ENCODE measurements at places on chromosomes 4 and X.

- ATAC-seq, result no peak
These were observed 81.0 kb upstream of the TCEAL2 start for GRCh38 chrX:102044496-102044895.

DNA sequence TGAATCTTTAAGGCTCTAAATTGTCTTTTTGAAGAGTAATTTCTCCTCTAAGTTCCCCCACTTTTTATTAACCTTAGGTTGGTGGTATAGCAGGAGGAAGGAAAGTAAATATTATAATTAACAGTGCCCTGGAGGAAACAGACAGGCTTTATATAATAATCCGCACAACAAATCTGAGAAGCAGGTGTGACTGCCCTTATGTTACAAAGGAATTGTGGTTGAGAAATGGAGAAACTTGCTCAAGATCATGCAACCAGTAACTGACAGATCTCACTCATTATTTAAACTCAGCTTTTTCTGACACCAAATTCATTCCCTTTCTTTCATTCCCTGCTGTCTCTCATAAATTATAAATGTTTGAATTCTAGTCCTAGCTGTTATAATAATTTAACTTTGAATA, 282.0 kb downstream of the PPP3CA start:
- no peak for ATAC-seq

GRCh38 chrX:5057786-5058185, 1170.9 kb downstream of the NLGN4X start:
- no peak for ATAC-seq

GRCh38 chrX:136954930-136955329, 74.4 kb upstream of the RBMX start:
- ATAC-seq, result no peak

GRCh38 chr4:188254211-188254610, 115.0 kb downstream of the TRIML1 start:
- no peak for ATAC-seq

DNA sequence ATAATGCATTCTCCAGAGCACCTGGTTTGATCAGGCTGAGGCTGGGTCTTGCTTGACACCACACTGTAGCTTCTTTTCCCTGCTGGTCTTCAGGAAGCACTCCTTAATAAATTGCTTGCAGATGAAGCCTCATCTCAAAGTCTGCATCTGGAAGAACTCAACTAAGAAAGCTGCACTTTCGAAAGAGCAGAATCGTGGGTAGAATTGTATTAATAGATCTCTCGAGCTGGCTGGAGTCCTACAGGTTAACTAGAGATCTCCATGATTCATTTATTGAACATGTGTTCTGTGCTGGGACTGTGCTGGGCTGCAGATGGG, 152.7 kb downstream of the STK32B start:
- ATAC-seq, result no peak

DNA sequence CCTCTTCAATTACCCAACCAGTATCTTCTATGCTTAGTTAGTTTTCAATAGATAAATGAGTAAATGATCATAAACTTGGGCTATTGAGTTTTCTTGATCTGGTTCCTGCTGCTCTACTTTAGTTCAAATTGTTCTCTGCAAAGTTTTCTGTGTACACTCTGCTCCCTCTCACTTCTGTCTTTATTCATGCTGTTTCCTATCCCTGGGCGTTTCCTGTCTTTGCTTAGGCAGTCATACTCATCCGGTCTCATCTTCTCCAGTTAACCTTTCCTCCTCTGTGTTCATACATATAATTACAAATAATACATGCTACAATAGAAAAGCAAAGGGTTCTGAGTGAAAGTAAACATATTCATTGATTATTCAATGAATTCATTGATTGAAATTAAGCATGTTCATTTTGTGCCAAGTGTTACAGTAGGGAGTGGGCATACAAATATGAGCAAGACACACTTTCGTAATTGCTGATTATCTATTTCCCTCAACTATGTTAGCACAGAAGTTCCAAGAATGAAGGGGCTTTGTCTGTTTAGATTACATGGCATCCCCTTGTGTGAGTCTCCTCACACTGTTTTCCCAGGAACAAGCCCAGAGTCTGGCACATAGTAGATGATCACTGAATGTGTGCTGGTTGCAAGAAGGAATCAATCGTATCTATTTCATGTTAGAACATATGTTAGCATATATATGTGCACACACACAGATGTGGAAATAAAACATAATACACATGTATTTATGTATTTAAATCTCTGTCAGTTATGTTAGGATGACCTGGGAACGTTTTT, 1.1 kb downstream of the RAB39B start:
- ATAC-seq, result no peak

GRCh38 chr4:145493166-145493565, 11.5 kb downstream of the SMAD1 start:
- no peak for ATAC-seq

DNA sequence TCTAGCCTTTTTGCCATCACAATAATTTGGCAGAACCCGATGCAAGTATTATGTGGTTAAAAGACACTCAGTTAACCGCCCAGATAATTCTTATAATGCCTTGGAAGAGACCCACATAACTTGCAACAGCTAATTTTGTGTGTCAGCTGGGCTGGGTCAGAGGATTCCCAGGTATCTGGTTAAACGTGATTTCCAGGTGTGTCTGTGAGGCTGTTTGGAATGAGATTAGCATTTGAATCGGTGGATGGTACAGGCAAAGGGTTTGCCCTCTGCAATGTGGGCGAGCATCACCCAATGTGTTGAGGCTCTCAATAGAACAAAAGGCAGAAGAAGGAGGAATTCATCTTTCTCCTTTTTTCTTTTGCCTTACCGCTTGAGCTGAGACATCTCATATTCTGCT, 314.2 kb upstream of the PUDP start:
- no peak for ATAC-seq

- ATAC-seq, result no peak
These were observed 19.6 kb upstream of the SASH3 start for GRCh38 chrX:129760155-129760554.

DNA sequence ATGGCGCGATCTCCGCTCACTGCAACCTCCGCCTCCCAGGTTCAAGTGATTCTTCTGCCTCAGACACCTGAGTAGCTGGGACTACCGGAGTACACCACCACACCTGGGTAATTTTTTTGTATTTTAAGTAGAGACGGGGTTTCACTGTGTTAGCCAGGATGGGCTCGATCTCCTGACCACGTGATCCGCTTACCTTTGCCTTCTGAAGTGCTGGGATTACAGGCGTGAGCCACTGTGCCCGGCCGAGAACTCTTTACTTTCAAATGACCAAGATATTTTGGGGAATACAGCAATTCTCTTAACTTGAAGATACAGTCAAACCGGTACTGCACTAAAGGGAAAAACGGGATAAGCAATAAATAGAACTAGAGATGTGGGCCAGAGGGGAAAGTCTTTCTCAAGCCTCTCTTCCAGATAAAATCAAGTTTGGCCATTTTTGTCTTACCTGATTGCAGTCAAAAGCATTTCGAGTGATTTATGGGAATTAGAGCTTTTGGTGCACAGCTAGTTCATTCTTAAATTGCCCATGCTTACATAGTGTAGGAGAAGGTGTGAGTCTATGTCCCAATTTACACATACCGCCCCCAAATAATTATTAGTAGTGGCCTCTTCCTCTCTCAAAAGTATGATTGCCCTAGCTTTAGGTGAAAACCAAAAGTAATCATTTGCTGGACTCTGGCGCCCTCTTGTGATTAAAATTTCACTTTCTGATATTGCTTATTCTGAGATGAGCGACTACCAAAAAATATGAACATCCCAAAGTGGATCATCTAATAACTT, 53.2 kb upstream of the ABCG2 start:
- peak; percentile 58 for ATAC-seq

- ATAC-seq, result no peak
These were observed 20.2 kb downstream of the NHS start for GRCh38 chrX:17395154-17395553.

- ATAC-seq, result no peak
These were observed 35.5 kb downstream of the NOP14 start for GRCh38 chr4:2927696-2928075.

DNA sequence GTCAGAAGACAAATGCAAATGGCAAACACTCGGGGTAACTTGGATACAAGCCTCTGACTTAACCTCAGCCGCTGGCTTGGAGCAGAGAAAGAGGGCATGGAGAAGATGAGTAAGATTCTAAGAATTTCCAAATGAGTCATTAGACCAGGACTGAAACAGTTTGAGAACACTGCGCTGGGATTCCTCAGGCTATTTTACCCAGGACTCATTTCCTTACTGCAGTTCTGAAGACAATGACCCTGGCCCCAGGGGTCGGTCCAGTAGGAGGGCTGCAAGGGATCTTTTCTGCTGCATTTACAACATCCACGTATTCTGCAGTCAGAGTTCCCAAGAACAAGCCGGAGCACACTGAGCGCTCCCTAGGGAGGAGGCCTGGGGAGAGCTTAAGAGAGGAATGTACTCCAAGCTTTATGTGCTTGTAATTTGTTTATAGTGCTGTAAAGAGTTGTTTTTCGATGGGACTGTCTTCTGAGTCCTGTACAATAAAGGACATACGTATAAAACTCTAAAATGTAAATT, 27.3 kb upstream of the SORBS2 start:
- no peak for ATAC-seq

DNA sequence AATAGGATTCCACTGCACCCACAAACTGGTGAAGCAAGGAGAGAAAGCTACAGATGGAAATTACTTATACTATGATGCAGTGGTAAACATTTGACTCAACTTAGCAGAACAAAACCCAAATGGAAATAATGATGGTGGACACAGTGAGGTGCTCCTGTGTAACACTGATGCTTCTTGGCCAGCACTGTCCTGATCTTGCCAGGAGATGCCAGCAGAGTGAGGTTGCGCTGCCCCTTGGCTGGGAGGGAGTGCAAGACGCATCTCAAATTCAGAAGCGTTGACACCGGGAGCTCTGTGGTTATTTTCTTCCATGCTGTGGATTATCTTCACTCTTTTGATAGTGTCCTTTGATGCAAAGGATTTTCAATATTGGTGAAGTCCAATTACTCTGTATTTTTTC, 22.0 kb upstream of the ARSH start:
- ATAC-seq, result no peak

DNA sequence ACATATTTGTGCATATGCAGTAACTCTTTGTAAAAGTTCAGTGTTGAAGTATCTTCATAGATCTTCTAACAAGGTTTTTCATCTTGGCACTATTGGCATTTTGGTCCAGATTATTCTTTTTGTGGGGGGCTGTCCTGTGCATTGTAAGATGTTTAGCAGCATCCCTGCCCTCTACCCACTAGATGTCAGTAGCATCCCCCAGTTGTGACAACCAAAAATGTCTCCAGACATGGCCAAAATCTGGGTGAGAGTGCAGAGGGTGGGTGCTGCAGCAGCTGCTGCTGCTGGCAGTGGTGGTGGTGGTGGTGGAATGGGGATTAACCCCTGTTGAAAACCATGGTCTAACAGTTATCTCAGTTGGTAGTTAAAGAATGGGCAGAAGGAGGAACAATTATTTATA, 370.0 kb downstream of the GPAT3 start:
- no peak for ATAC-seq

- ATAC-seq, result no peak
These were observed 3.8 kb upstream of the ZIC3 start for GRCh38 chrX:137562096-137562495.

DNA sequence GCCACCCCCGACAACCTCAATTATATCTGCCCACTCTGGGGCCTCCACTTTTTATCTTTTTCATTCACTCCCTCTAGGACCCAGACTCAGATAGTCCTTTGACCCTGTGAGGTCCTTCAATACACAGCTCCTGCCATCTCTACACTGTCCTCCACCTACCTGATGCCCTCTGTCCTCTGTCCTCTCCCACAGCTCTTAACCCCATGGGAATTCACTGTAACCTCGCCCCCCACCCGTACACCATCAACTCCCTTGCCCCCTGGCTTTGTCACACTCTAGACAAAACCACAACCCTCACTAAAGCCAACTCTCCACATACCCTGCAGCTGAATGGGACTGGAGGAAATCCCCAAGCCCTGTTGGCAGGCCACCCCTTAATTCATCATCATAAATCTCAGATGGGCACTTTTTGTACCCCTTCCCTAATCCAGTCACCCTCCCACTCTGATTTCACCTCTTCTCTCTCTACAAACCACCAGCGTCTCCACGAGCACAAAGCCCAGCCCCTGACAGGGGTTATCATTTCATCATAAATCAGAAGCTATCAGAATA, 52.3 kb upstream of the ENPP6 start:
- ATAC-seq, result no peak

GRCh38 chrX:25068340-25068739, 52.6 kb upstream of the ARX start:
- no peak for ATAC-seq

- ATAC-seq, result no peak
These were observed 108.3 kb downstream of the TBC1D19 start for GRCh38 chr4:26692014-26692726.

DNA sequence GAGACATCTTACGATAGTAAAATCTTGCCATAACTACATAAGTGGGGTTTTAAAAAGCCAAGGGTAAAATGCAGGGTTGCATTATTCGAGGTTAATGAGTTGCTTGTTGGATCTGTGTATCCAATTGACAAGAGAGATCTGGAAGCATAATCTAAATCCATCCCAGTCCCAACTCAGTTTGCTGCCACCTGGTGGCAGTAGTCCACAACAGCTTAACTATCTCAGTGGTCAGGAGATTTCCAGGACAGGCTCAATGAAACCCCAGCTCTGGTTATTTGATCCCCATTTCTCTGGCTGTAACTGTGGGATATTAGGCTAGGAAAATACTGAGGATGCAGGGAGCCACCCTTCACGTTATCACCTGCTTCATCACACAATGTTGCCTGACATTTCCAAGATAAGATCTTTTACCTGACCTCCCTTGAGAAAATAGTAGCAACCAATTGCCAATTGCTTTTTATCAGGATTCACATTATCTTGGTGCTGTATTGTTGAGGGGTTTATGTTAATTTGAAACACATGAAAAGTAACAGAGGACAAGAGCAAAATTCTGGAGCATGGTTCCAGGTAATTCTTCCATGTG, 88.2 kb upstream of the TNIP3 start:
- no peak for ATAC-seq

GRCh38 chr4:169632896-169633295, 12.5 kb downstream of the CLCN3 start:
- no peak for ATAC-seq

- peak; percentile 45 for ATAC-seq
These were observed 64.2 kb downstream of the IRF2 start for GRCh38 chr4:184409911-184410692.

- ATAC-seq, result no peak
These were observed 111.5 kb downstream of the LARP7 start for GRCh38 chr4:112748352-112748878.

DNA sequence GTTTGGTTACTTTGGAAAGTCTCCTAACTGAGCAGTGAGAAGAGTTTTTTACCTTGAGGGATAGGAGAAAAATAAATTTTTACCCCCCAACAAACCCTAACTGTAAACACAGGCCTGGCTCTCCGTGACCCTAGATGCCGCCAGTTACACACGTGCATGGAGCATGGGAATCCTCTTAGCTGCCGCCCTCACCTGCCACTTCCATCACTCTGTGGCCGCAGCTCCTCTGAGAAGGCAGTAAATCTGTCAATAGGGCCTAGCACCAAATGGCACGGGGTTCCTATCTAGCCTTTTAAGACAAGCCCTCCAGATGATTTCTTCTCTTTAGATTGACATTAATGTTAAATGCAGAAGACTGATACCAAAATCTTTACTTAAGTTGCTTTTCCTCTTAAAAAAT, 330.3 kb upstream of the FAM241A start:
- ATAC-seq, result no peak
